ENCODE measurements at places on chromosomes 5 and 9.
A peak's percentile ranks its signal among the peaks of the same experiment; 100 is the strongest.

DNA sequence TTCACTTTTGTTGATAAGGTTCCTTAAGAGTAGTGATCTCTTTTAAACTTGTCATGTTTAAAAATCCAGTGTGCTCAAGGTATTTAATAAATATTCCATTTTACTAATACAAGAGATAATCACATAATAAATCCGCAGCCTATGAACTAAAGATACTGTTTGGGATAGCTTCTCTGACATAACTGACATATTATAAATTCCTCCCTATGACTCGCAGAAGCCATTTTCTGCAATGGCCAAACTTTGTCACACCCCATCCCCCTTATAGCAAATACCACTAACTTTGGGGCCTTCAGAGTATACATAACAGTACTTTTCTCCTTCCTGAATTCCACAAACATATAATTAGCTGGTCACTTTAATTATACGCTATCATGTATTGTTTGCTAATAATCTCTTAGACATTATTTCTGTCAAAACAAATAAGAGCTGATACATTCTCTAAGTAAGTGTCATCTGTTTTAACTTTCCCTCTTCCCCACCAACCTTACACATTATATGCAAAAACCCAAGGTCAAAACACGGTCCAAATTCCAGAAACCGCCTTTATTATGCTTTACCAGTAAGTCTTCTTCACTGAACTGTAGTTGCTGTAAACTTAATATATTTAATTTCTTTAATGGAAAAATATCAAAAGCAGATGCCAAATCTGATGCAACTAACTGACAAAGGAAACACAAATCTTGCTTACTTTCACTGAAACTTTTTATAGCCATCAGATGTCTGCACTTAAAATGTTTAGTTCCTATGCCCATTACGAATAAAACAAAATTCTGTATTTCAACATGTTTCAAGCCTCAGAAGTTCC lies 971 bp downstream of the TMEM267 start:
- no peak for DNase-seq

DNA sequence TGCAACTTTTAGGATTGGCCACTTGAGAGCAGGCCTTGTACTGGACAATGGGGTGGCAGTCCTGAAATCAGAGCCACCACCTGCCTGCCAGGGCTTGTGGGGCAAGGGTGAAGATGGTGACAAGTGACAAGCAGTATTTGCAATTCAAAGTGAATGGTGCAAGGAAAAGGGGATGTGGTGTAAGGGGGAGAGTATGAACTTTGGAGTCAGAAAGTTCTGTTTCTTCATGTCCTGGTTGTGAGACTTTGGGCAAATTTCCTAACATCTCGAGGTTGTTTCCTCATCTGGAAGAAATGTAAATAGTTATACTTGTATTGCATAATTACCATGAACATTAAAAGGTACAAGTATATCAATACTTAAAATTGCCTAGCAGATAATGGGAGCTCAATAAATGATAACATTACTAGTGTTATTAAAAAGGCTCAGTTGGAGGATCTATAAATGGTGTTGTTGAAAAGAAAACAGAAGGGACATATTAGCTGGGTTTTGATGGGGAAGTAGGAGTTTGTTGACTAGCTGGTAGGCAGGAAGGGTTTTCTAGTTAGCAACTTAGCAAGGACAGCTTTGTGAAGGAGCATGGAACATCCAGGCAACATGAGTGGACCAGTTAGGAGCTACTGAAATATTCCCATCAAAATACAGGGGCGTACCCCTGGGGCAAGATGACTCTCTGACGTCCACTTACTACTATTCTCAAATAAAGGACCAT lies 21.3 kb upstream of the MEGF9 start:
- DNase-seq, result no peak

DNA sequence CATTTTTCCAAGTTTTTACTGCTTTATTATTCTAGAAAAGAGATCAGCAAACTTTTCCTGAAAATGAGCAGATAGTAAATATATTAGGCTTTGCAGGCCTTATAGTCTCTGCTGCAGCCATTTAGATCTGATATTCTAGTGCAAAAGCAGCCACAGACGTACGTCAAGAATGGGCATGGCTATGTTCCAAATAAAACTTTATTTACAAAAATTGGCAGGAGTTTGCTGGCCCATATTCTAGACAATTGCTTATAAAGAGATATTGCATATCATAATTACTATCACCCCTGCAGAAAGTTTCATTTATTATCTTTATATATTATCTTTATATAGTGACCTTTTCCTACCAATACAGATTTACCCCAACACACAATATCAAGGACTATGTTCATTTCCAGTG lies 161.9 kb upstream of the ACOT12 start:
- DNase-seq, result no peak

DNA sequence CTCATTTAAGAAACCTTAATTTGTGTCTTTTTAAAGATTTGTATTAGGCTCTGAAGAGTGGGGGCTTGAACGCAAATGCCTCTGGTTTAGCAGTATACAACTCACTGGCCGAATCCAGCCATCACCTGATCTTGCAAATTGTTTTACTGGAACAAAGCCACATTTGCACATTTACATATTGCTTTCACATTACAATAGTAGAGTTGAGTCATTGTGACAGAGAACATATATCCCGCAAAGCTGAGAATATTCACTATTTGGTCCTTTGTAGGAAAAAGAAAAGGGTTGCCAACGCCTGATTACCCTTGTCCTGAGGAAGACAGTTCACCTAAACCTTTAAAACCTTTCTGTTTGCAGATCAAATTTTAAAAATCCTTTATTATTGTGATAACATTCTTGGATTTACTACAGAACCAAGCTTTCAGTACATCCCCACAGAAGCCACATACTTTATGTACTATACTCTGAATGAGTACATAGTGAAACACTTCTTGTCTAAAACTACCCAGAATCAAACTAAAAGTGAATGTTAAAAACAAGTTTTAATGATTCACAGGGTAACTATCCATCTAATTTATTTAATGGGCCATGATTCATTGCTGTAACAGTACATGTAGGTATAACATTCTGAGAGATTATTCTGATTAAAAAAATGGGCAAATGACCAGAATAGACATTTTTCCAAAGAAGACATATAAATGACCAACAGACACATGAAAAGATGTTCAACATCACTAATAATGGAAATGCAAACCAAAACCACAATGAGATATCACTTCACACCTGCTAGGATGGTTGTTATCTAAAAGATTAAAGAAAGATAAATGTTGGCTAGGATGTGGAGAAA lies 161.0 kb downstream of the SLC25A46 start:
- no peak for DNase-seq

GRCh38 chr9:101226803-101227202 lies 158.0 kb downstream of the BAAT start:
- no peak for DNase-seq

DNA sequence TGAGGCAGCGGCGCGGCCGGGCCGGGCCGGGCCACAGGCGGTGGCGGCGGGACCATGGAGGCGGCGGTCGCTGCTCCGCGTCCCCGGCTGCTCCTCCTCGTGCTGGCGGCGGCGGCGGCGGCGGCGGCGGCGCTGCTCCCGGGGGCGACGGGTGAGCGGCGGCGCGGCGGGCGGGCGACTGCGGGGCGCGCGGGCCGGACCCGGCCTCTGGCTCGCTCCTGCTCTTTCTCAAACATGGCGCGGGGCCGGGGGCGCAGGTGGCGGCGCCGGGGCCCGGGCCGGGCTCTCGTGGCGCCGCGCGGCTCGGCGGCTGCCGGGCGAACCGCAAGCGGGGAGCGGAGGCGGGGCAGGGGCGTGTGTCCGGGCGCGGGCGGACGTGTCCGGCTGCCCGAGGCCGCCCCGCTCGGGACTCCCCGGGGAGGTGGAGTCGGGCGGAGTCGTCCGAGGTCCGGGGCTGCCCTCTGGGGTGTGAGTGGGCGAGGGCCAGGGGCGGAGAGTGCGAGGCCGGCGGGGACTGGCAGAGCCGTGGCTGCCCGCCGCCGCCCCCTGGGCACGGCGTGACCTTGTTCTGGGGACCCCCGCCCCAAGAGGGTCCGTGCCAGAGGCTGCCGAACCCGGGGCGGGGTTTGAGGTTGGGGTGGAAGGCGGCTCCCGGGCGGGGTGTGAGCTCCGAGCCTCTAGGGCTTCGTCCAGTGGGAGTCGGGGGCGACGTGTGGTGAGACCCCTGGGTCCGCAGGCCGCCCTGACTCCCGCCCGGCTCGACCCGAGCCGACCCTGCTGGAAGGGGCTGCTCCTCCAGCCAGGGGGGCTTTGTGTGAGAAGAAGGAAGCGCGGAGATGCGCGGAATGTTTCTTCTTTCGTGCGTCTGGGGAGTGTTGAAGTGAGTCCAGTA lies 485 bp downstream of the TGFBR1 start:
- DNase-seq, result no peak

DNA sequence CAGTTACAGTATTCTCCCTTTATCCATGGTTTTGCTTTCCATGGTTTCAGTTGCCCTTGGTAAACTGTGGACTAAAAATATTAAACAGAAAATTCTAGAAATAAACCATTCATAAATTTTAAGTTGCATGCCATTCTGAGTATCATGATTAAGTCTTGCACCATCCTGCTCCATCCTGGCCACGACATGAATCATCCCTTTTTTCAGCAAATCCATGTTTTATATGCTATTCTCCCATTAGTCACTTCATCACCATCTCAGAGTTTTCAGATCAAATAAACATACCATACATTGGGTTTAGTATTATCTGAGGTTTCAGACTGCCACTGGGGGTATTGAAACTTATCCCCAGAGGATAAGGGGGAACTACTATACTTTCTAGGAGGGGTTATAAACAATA lies 234.4 kb upstream of the ATP10B start:
- DNase-seq, result no peak

GRCh38 chr9:76219560-76220151 lies 174.6 kb downstream of the RFK start:
- no peak for DNase-seq

DNA sequence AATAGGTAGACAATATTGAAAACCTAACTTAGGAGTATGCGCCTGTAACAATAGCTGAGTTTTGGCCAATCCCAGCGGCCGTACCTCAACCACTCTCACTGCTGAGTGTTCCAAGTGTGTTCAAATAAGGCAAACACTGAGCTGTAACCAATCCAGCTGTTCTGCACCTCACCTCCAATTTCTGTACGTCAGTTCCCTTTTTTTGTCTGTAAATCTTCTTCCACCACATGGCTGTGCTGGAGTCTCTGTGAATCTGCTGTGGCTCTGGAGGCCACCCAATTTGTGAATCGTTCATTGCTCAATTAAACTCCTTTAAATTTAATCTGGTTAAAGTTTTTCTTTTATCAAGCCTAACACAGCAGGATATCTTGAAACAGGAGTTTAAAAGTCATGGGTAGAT lies 116.3 kb downstream of the SLC28A3 start:
- DNase-seq, result no peak

DNA sequence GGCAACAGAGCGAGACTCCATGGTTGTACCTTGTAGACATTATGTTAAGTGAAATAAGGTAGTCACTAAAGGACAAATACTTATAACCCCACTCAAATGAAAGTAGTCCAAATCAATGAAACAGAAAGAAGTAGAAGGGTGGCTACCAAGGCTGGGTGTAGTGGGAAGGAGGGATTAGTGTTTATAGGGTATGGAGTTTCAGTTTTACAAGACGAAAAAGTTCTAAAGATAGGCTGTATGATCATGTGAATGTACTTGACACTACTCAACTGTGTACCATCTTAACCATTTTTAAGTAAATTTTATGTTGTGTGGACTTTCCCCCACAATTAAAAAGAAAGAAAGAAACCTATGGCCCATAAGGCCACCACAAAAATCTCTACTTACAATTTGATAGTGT lies 32.2 kb downstream of the ALDH7A1 start:
- DNase-seq, result no peak

GRCh38 chr9:122115176-122116035 lies 22.3 kb upstream of the TTLL11 start:
- DNase-seq, result no peak

DNA sequence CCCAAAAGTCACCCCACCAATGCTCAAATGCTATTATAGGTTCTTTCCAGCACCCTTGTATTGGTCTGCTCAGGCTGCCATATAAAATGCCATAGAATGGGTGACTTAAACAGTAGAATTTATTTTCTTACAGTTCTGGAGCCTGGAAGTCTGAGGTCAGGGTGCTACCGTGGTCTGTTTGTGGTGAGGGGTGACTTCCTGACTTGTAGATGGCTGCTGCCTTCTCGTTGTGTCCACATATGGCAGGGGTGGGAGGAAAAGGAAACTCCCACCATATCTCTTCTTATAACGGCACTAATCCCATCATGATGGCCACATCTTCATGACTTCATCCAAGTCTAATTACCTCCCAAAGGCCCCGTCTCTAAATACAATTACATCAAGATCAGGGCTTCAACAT lies 257.8 kb upstream of the TARS1 start:
- DNase-seq, result no peak

DNA sequence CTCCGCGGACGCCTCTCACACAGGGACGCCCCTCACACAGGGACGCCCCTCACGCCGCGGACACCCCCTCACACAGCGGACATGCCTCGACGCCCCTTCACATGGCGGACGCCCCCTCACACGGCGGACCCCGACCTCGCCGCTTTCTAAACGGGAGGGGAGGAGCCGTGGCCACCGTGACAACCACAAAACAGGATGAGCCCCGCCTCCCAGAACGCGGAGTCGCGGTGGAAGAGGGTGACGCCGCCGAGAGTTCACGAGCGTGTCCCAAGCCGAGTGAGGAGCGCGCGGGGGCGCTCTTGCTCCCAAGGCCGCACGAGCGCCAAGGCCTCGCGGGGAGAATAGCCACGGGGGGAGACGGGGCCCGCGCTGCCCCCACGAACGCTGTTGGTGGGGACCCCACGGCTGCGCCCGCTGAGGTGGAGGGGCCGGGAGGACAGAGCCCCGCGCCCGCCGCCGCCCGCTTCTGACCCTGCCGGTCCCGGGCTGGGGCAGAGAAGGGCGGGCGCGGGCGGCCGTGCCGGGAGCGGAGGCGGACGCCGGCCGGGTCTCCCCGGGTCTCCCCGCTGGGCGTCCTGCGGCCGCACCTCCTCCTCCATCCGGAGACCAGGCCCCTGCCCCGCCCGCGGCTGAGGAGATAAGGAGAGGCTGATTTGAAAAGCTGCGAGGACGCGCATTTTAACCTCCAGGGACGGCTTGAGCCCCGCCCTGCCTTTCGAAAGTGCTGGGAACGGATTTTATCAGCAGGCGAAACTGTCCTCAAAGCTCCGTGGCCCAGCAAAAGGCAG lies 3.9 kb upstream of the NKD2 start:
- peak; percentile 30 for DNase-seq

GRCh38 chr5:150503977-150504620 lies 3.8 kb upstream of the NDST1 start:
- no peak for DNase-seq

- no peak for DNase-seq
Observed at GRCh38 chr9:33177639-33178038, 10.5 kb upstream of the B4GALT1 start.

DNA sequence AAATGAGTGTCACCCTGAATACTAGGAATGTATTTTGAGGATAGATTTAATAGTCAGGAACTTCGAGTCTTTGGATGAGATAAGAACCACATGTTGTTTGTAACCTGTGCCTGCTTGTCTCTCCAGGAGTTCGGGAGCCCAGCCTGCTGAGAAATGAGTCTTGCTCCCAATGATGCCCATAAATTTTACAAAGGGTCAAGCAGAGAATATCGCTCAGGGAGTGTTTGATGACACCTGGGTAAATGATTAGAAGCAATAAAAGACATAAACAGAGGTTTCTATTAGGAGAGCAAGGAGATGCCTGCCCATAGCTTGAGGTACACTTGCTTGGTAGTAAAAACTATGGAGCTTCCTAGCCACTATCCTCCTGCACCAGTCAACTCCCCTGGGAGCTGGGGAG lies 46.9 kb upstream of the KLF4 start:
- DNase-seq, result no peak

Data from activated naive CD8-positive, alpha-beta T cell treated with anti-CD3 and anti-CD28 coated beads for 36 hours (primary cell).